ENCODE measurements at places on chromosomes 4 and X.

GRCh38 chr4:165207016-165207430 is 338 bp upstream of the KLHL2 start:
- DNase-seq: no peak

- no peak for DNase-seq
Measured at GRCh38 chr4:15605537-15605936, 49.6 kb downstream of the FBXL5 start.

DNA sequence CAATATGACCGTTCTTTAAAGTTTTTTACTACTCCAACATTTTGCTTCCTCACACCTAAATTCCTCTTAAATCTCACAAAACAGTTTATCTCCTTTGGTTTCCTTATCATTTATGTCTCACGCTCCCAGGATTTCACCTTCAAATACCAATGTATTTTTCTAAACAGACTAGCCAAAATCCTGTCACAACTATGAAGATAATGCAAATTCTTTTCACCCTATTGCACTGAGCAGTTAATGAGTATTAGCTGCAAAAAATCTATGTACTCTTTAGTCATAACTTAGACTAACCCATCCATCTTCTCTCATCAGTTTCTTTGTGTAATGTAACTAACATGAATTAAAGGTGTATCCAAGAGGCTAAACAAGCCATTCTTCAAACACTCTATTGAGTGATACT is 151.3 kb downstream of the COMMD8 start:
- DNase-seq: no peak

- DNase-seq: no peak
Measured at GRCh38 chrX:45454290-45454689, 253.6 kb upstream of the DIPK2B start.

- no peak for DNase-seq
Measured at GRCh38 chr4:101031971-101032370, 315.4 kb downstream of the PPP3CA start.

- peak; percentile 36 for DNase-seq
Measured at GRCh38 chr4:11470438-11471045, 41.8 kb upstream of the HS3ST1 start.

DNA sequence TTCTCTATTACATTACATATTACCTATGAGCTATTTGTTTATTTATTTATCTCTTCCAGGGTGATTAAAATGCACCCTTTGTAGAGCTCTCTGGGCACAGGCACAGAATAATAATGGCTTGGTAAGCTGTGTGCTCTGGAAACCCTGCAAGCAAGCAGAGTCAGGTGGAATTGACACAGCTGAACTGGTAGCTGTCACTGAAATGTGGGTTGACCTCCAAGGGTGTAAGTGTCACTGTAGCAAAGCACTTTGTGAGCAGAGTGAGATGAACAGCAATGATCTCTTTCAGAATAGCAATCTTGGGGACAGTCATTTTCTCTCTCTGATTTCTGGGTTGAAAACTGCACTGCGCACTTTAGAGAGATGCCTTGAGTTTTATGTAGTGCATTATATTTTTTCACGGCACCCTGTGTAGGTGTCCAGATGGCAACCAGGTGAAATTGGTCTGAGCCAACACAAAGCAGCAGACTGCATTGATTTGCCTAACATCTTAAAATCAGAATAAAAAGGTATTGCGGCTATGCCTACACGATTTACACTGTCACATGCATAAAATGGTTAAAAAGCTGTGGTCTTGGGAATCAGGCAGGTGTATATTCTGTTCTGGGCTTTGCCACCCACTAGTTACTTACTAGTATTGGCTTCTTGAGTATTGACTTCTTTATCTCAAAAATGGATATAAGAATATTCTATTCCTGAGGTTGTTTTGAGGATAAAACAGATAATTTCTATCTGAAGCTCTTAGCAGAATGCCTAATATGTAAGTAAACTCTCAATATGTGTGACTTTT is 450.3 kb downstream of the RAPGEF2 start:
- no peak for DNase-seq

DNA sequence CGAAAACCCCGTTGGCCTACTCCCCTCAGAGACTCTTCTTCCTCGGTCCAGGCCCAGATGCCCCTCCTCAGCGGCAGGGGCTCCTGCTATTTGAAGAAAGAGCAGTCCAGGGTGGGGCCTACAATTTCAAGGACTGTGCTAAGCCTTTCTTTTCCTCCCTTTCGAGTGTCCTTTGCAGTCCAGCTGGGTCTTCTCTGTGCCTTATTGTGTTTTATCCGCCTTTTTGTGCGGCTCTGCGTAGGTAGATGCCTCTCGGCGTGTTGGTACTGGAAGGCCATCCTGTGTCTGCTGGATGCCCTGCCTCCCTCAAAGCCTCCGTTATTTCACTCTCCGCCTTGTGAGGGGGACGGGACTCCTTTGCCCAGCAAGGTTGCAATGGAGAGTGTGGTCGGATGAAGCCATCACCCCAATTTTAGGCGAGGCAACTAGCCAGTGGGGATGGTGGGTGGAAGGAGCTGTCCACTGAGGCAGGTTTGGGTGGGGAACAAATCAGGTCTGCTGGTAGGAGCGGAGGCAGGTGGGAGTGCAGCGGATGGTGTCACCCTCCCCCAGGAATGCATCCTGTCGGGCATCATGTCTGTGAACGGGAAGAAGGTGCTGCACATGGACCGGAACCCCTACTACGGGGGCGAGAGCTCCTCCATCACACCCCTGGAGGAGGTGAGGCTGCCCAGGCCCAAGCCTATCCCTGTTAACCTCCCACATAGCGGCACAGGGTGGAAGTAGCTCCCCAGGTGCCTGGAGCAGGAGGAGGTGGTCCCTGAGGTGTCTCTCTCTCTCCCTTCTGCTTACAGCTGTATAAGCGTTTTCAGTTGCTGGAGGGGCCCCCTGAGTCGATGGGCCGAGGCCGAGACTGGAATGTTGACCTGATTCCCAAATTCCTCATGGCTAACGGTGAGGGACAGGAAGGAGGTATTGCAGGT is 1.3 kb downstream of the GDI1 start:
- no peak for DNase-seq

DNA sequence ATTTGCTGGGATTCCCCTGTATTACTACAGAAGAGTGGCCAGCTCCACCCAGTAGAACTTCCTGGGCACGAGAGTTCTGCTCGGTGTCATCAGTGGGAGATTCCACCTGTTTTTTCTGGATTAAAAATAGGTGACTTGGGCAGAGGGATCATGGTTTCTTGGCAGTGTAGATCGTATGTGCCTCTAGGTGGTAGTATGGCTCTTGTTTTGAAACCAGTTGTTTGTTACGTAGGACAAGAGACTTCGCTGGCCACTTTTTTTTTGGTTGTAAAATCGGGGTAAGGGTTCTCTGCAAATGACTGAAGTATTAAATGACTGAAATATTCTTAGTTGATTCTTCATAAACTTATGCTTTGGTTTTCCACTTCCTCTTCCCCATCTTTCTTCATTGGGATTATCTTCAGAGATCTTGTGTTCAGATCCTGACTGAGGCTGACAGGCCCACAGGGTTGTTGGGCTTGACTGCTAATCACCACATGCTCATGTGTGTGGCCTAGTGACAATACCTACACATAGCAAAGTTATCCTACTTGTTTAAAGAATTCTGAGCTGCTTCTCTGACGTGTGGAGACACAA is 43.8 kb upstream of the WDR1 start:
- DNase-seq: no peak

DNA sequence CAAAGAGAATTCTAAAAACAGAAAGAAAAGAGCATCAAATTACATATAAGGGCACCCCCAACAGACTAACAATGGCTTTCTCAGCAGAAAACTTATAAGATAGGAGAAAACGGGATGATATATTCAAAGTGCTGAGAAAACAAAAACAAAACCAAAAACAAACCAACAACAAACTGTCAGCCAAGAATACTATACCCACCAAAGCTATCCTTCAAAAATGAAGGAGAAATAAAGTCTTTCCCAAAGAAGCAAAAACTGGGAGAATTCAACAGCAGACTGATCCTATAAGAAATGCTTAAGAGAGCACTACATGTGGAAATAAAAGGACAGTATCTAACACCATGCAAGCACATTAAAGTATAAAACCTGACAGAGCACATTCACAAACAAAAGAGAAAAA is 168.6 kb downstream of the NEK1 start:
- DNase-seq: no peak

GRCh38 chr4:160848901-160849760 is 1314.7 kb downstream of the FSTL5 start:
- no peak for DNase-seq

DNA sequence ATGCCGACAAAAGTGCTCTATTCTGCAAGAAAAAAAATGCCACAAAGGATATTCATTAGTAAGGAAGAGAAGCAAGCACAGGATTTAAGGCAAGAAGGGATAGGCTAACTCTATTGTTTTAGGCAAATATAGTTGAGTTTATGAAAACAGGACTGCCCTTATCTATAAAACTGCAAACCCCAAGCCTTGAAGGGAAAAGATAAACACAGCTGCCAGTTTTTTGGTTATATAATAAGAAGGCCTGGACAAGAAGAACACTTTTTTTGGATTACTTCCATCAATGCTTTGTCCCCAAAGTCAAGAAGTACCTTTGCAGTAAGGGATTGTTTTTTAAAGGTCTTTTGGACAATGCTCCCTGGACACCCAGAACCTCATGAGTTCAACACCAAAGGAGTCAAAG is 45.4 kb upstream of the WWC2 start:
- DNase-seq: no peak

GRCh38 chr4:144509088-144510015 is 136.6 kb upstream of the HHIP start:
- DNase-seq: no peak

DNA sequence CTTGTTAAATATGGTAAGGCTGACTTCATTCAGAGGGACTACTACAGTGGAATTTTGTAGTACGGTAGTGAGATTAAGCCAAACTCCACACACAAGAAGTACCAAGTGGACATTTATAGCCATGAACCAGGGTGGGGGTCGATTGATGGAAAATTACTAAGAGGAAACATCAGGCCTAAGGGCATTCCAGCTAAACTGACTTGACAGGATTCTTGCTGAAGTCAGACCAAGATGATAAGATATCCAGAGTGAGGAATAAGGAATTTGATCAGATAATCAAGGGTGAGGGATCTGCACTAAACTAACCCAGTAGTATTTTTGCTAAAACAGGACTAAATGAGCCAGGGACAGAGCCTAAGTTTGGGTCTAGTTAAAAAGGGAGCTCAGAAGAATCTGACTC is 597.5 kb downstream of the RPA4 start:
- no peak for DNase-seq

DNA sequence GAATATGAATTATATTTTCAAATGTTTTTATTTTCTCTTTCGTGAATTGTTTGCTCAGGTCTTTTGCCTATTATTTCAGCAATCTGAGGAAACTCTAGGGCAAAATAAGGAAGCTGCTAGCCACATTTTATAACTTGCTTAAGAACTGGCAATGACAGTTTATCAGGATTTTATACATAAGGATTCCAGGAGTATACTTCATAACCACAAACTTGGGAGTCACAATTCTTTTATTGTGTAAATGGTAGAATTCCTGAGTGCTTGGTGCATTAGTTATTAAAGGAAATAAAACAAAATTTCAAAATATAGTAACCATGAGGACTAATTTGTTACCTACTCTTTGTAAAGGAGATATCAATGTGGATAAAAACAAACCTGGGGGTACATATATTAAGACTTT is 54.4 kb downstream of the PALLD start:
- no peak for DNase-seq

Data from activated T-cell treated with anti-CD3 and anti-CD28 coated beads, Interleukin-2, amount 50 U/mL, for 24 hours (primary cell).